ENCODE measurements at places on chromosomes 6 and 20. TPM values are rescaled to one million over a fixed set of nuclear protein-coding genes. Genes with fewer than 3 reads are reported as not detected.

DNA sequence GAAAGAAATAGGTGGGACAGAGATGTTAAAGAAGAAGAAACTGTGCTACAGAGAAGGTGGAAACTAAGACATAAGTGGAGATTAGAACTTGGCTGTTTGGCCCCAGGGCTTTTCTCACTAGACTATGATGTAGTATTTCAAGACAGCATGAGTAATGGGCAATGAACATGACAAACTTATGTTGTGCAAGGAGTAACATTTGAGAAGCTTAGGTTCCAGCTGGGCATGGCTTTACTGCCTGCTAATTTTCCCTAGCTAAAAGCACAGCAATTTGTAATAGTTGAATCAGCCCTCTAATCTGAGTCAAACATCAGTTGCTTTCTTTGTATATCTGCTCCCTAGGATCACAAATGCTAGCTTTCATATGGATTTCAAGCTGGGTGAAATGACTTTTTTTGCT, 294.3 kb upstream of the BMP2 start:
- H3K27ac ChIP-seq: no peak overlapping the region
- no peaks in the 10 kb centered on the region for H3K27me3 ChIP-seq
- H3K4me1 ChIP-seq: no peaks in the 10 kb centered on the region
- DNase-seq: no peak
- H3K36me3 ChIP-seq: no peaks in the 10 kb centered on the region

Gene HNF4A
- polyA plus RNA-seq: 11.8 TPM

DNA sequence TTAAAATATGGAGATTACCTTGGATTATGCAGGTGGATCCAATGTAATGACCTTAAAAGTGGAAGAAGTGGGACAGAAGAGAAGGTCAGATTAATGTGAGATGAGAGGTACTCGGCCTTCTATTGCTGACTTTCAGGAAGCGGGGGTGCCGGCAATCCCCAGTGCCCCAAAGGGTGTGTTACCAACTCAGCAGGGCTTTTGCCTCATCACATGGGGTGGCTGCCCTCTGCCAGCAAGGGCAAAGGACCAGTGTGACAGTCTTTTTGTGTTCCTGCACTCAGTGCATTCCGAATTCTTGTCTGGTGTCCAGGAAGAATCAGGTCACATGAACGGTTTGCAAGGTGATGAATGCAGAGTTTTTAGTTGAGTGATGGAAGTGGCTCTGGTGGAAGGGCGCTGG, 624.2 kb downstream of the COL12A1 start:
- no peak for DNase-seq
- no peak overlapping the region for H3K27ac ChIP-seq
- H3K4me1 ChIP-seq: no peaks in the 10 kb centered on the region
- no peaks in the 10 kb centered on the region for H3K27me3 ChIP-seq
- H3K36me3 ChIP-seq: no peaks in the 10 kb centered on the region

Gene OPRL1
- polyA plus RNA-seq: 0.72 TPM

- no peaks in the 10 kb centered on the region for H3K4me1 ChIP-seq
- no peak overlapping the region for H3K4me3 ChIP-seq
- H3K36me3 ChIP-seq: no peaks in the 10 kb centered on the region
- no peak overlapping the region for H3K27ac ChIP-seq
Observed at GRCh38 chr6:31143148-31143547, 4.3 kb upstream of the PSORS1C2 start.

DNA sequence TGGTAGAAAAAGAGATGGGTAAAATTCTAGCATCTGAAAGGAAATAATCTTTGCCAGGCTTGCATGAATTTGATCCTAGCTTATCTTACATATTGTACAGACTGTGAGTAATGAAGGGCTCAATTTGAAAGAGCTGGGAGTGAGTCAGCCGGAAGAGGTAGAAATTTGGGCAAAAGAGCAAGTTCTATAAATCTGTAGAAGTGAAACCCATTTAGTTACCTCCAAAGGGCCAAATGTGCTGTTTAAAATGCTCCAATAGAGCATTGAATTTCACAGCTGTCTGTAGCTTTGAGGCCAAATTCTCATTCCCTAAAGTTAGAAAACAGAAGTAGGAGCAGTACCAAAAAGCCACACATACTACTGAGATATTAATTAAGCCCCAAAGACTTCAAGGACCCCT, 466.1 kb downstream of the BTBD3 start:
- H3K4me3 ChIP-seq: no peak overlapping the region
- H3K4me1 ChIP-seq: no peaks in the 10 kb centered on the region
- H3K27me3 ChIP-seq: no peaks in the 10 kb centered on the region
- no peak for DNase-seq

Gene LST1
- polyA plus RNA-seq: 7.9 TPM

DNA sequence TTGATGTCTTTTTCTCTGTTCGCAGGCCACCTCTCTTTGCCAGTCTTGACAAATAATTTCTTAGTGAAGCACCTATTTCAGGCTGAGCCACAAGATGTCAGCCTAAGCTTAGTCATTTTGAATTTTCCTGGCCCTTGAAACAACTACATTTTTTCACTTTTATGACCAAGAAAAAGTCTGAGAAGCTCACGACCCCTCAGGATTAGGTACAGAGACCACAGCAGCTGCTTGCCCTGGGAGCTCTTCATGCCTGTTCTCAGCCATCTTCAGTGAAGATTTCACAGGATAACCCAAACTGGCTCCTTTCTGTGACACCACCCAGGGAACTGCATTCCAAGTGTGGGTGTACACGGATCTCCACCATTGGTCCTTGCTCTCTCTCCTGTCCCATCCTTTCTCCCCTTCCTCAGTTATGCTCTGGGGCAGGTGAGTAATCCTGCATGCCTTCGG, 38.4 kb upstream of the SPTLC3 start:
- DNase-seq: no peak
- H3K4me1 ChIP-seq: no peaks in the 10 kb centered on the region
- no peak overlapping the region for H3K27ac ChIP-seq

Gene NRN1
- polyA plus RNA-seq: 3.8 TPM

DNA sequence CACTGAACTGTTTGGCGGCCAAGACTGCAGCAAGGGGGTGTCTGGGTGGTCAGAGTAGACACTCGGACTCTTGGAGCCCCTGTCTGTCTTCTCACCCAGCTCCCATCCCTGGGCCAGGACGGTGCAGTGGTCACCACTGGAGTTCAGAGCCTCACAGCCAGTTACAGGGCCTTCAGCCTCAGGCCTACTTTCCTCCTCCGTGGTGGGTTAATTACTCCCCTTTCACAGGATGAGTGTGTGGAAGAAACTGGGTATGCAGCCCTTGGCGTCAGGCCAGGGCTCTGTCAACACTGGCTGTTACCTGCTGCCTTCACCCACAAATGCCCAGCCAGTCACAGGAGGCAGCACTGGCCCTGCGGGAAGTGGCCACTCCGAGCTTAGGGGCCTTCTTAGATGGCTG, 1.8 kb upstream of the YTHDF1 start:
- no peaks in the 10 kb centered on the region for H3K4me1 ChIP-seq
- DNase-seq: no peak
- no peaks in the 10 kb centered on the region for H3K27me3 ChIP-seq

Gene GMNN
- polyA plus RNA-seq: 6.8 TPM

Gene GABRR1
- 0.79 TPM for polyA plus RNA-seq

- no peak for DNase-seq
- no peak overlapping the region for H3K27ac ChIP-seq
- no peaks in the 10 kb centered on the region for H3K4me1 ChIP-seq
- H3K27me3 ChIP-seq: no peaks in the 10 kb centered on the region
- no peaks in the 10 kb centered on the region for H3K36me3 ChIP-seq
- H3K4me3 ChIP-seq: no peak overlapping the region
Observed at GRCh38 chr20:16261733-16262273, 311.4 kb downstream of the KIF16B start.

- DNase-seq: peak; percentile 80
- H3K36me3 ChIP-seq: no peaks in the 10 kb centered on the region
- no peaks in the 10 kb centered on the region for H3K4me1 ChIP-seq
- H3K27me3 ChIP-seq: no peaks in the 10 kb centered on the region
- peak overlapping the region; percentile 22 for H3K27ac ChIP-seq
Observed at GRCh38 chr20:36745234-36745926, 510 bp downstream of the NDRG3 start.

DNA sequence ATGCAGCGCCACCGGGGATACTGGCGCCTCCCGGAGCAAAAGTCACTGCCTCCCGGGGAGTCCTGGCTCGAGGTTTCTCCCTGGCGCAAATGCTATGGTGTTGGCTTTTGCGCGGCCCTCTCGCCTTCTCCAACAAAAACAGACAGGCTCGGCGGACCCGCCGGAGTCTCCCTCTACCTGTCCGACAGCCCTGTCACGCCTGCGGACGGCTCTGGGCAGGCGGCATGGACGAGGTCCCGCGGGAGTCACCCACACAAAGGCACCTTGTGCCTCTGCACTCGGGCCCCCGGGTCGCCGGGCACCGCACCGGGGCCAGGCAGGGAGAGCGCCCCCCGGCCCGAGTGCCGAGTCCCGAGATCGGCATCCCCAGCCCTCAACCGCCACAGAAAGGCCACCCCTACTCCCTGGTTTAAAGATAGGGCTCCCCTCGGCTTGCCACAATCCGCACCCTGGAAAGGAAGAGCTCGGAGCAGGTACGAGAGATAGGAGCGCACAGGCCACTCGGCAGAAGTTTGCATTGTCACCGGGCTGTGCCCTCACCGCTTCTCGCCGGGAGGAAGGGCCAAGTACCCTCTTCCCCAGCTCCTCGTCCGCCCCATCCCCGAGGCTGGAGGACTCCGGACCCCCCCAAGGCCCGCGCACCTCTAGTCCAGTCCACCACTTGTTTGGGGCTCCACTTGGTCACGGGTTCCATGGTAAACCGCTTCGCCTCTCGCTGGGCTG, 903 bp downstream of the CNKSR3 start:
- H3K36me3 ChIP-seq: no peaks in the 10 kb centered on the region
- peaks cover 3% of the 10 kb centered on the region for H3K4me1 ChIP-seq
- peak; percentile 82 for DNase-seq

DNA sequence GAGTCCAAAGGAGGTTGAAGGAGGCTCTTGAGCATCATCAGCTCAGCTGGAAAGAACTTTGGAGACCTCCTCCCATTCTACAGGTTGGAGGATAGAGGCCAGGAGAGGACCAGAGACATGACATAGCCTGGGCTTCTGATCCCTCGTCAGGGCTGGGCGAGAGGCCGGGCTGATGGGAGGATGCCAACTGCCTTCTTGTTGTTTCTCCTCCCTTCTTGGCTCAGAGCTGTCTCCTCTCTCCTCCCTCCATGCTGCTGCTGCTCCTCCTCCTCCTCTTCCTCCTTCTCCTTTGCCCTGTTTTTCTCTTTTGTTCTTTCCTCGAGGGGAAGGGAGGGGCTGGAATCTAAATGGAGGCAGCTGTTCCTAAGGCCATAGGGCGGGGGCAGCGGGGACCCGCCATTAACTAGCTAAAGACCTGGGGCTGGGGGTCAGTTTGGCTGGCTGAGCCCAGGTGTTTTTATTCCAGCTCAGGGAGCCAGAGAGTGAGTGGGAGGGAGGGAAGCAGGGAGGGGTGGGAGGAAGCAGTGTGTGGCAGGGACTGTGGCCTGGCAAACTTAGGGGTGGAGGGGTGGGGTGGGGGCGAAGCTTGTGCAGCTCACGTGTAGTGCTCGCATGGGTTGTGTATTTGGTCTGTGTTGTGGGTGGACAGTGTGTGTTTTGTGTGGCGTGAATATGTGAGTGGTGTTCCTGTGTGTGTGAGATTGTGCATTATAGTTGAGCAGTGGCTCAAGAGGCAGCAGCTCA, 84.8 kb downstream of the CD40 start:
- DNase-seq: peak; percentile 69
- no peaks in the 10 kb centered on the region for H3K27me3 ChIP-seq
- H3K4me3 ChIP-seq: no peak overlapping the region
- no peak overlapping the region for H3K27ac ChIP-seq

GRCh38 chr20:53453076-53453475, 140.6 kb downstream of the ZNF217 start:
- H3K4me3 ChIP-seq: no peak overlapping the region
- no peaks in the 10 kb centered on the region for H3K4me1 ChIP-seq
- no peak overlapping the region for H3K27ac ChIP-seq
- no peaks in the 10 kb centered on the region for H3K36me3 ChIP-seq
- H3K27me3 ChIP-seq: no peaks in the 10 kb centered on the region

DNA sequence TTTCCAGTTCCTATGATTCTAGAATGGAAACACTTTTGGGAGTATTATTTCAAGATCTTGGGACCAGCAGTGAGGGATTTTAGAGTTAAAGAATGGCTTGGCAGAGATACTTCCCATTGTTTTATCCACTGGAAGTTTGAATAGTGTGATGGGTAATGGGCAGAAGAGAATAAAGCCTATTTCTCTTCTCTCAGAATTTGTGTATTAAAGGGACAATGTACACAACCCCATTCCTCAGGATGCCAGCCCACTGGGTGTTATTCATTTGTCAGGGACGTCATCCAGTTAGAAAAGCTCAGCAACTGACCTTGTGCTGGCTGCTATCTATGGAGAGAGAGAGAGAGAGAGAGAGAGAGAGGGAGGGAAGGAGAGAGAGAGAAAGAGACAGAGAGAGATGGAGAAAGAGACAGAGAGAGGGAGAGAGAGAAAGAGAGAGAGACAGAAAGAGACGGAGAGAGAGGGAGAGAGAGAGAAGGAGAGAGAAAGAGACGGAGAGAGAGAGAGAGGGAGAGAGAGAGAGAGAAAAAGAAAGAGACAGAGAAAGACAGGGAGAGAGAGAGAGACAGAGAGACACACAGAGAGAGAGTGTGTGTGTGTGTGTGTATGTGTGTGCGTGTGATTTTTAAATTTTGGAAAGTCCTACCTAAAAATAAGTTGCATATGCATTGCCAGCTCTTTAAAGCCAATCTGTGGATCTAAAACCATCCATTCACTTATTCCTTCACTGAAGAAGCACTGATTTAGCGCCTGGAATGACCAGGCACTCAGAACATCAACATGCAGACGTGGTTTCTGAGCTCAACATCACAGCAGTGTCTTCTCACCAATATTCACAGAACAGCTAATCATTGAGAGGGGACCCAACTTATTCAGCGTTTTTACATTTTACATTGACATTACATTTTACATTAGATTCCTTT, 388.8 kb downstream of the THBS2 start:
- H3K27me3 ChIP-seq: no peaks in the 10 kb centered on the region
- no peaks in the 10 kb centered on the region for H3K4me1 ChIP-seq
- H3K27ac ChIP-seq: no peak overlapping the region
- no peaks in the 10 kb centered on the region for H3K36me3 ChIP-seq
- no peak overlapping the region for H3K4me3 ChIP-seq
- no peak for DNase-seq

- DNase-seq: no peak
- no peaks in the 10 kb centered on the region for H3K4me1 ChIP-seq
- no peak overlapping the region for H3K27ac ChIP-seq
- no peaks in the 10 kb centered on the region for H3K27me3 ChIP-seq
Observed at GRCh38 chr6:7975764-7976146, 65.2 kb upstream of the TXNDC5 start.

DNA sequence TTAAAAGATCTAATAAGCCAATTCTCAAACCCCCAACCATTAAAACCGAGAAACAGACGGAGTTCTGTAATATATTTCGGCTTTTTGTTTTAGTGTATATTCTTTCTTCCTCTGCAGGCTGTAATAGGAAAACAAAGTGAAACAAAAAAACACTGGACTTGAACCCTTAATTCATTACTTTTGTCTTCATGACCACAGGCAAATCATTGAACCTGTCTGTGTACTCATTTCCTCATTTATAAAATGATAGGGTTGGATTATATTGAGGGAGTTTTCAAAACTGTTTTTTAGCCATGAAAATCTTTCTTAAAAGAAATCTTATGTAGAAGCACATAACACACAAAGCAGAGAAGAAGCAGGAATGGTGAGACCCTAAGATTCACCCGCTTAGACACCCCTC, 278.8 kb downstream of the CD83 start:
- H3K36me3 ChIP-seq: no peaks in the 10 kb centered on the region
- H3K4me3 ChIP-seq: no peak overlapping the region
- no peak overlapping the region for H3K27ac ChIP-seq
- H3K27me3 ChIP-seq: no peaks in the 10 kb centered on the region
- DNase-seq: no peak

Gene CLVS2
- not detected for polyA plus RNA-seq

GRCh38 chr6:1971612-1972011, 273.8 kb downstream of the GMDS start:
- DNase-seq: no peak
- H3K36me3 ChIP-seq: no peaks in the 10 kb centered on the region
- no peak overlapping the region for H3K27ac ChIP-seq
- H3K4me3 ChIP-seq: no peak overlapping the region
- H3K27me3 ChIP-seq: no peaks in the 10 kb centered on the region
